Foreskin keratinocyte (primary cell): ENCODE measurements at places on chromosomes 2 and 18. TPM values are rescaled to one million over a fixed set of nuclear protein-coding genes. Genes with fewer than 3 reads are reported as not detected.
A peak's percentile ranks its signal among the peaks of the same experiment; 100 is the strongest.

- DNase-seq: no peak
Measured at GRCh38 chr2:120433816-120434290, 87.9 kb downstream of the INHBB start.

- no peak for DNase-seq
Measured at GRCh38 chr2:43421194-43421593, 174.6 kb downstream of the THADA start.

GRCh38 chr2:127657232-127657595 lies 11.3 kb downstream of the GPR17 start:
- DNase-seq: no peak

The SIX2 gene
- total RNA-seq: not detected in 2 replicates

DNA sequence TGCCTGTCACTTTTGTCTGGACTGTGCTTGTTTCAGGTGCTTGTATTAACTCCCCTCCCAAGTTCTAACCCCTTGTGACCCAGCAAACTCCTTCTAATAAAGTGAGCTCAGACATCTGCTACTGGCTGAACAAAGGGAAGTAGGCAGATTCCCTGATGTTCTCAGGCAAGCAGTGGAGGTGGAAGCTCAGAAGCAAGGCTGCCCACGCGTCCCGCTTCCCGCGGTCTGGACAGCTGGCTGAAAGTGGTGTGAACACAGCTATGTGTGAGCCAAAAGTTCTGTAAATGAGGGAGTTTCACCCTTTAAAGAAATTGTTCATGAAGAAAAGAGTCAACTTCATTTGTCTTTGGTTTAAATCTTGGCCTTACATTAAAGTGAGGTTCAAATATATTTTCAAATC lies 40.0 kb downstream of the NAPG start:
- no peak for DNase-seq

GRCh38 chr2:100741880-100742276 lies 78.1 kb upstream of the NPAS2 start:
- no peak for DNase-seq

DNA sequence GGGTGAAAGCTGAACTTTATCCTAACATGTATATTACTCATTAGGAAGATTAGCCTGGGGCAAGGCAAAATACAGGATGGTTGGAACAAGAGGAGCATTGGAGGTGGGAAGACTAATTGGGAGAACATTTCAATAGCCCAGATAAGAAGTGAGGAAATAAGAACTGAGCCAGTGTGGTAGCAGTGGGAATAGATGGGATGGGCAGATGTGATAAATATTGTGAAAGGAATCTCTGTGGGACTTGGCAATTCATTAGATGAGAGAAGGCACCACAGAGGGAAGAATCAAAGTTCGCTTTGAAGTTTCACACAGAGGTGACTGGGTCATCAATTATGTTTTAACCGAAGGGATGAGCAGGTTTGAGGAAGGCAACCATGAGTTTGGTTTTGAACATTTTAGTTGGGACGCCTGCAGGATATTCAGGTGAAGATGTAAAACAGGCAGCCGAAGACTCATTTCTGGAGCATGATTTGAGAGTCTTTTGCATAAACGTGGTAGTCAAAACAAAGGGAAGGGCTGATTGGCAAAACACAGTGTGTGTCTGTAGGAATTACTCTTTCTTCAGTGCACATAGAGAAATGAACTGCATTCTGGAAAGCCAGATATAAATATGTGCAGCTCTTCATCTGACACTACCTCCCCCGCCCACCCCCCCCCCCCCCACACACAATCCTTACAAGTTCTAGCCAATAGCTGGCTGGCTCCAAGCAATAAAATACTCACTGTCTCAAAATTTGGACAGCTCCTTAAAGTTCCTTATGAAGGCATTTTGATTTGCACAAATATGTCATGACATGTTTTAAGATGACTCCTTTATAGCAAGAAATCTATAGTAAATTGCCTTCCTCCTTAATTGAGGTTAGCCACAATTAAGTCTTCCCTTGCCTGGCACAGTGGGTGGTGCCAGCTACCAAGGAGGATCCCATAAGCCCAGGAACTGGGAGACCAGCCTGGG lies 1.9 kb upstream of the SLC1A4 start:
- DNase-seq: peak; percentile 56

GRCh38 chr18:78622907-78623541 lies 356.6 kb upstream of the SALL3 start:
- no peak for DNase-seq

DNA sequence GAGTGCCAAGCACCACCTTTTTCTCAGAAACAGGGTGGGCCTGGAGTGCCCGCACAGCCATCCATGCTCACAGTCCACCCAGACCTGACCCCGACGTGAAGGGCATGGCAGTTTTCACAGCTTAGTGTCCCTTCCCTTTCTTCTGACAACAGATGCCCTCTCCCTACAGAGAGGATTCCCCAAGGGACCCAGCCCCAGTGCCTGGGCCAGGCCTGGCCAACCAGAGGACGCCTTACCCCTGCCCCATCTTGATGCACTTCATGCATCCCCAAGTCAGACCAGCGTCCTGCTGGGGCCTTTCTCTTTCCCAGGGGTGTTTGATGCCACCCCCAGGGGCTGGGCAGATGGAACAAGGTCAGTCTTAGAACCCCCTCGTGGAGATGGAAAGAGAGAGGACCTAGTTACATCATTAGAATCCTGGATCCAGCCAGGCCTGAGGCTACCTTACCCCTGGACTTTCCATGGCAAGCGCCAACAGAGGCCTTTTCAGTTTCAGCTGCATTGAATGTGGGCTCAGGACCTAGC lies 3.8 kb downstream of the ANKMY1 start:
- no peak for DNase-seq

GRCh38 chr2:23386339-23387220 lies 1.6 kb downstream of the KLHL29 start:
- DNase-seq: no peak
